ENCODE measurements at places on chromosomes 7 and 10.

DNA sequence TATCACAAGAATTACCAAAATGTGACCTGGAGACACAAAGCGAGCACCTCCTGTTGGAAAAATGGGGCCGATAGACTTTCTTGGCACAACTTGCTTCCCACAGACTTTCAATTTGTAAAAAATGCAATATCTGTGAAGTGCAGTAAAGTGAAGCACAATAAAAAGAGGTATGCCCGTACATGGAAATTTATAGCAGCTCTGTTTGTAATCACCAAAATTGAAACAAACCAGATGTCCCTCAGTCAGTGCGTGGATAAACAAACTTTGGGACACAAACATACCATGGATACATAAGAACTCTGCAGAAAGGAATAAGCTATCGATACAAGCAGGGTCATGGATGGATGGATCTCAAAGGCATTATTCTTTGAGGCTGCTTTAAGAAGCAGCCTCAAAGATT is 33.6 kb downstream of the ARID5B start:
- no peak for DNase-seq

DNA sequence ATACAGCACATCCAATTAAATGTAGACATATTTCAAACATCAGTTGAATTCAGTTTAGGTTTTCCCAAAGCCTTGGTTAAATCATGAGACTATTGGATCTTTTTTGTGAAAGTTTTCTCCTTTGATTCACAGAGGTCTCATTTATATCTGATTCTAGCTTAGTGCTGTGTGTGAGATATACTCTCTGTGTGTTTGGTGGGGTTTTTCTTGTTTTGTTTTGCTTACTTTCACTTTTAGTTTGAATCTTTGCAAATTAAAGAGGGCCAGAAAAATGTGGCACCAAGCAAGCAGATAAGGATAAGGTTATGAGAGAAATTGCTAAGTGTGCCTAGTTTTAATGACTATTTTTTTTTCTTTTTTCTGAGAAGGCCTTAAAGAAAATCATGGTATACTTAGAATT is 12.6 kb upstream of the OR6B1 start:
- DNase-seq = no peak

DNA sequence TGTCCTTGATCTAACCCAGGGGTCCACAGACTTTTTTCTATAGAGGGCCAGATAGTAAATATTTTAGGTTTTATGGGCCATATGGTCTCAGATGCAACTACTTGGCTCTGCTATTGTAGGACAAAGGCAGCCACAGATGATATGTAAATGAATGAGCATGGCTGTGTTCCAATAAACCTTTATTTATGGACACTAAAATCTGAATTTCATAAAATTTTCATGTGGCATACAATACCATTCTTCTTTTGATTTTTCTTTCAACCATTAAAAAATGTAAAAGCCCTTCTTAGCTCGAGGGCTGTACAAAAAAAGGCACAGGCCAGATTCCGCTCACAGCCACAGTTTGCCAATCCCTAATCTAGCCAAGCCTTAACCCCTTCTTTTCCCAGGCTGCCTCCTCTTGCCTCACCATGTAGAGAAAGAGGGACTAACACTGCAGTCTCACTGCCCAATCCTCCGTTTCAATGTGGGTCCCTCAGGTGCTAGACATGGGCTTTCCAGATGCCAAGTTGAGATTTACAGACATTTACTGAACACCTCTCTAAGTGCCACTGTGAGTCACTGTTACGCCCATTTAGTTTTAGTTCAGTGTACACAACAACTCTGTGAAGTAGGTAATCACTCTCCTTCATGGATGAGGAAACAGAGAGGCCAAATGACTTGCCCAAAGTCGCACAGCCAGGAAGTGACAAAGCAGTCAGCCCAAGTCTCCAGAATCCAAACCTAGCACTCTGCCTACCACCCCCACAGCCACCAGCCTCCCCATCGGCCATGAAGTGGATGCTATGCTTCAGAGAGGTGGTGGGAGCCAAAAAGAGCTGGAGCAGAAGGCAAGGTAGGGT is 132.6 kb upstream of the PDLIM1 start:
- no peak for DNase-seq

DNA sequence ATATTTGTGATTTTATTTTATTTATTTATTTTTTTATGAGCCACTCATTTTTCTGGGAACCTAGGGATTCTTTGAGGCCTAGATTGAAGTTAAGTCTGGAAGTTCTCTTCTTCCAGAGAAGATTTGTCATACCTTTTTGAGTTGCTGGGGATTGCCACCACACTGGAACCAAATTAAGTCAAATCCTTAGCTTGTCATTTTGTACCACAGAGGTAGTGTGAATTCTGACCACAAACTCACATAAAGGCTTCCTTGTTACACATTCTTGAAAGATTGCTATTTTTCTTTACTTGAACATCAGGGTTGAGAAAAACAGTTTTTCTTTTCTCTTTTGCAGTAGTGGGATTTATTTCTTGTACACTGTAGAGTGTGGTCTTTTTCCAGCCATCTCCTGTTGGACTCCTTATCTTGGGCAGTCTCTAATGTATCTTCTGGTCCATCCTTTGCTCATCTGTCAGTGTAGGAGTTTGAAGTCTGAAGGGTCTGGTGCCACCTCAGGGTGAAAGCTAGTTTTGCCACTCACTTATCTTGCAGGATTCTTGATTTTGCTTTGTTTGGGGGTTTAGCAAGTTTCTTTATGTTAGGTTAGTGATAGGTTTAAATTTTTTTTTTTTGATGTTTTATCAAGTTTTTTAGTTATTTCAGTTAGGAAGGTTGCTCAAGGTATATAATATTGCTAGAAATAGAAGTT is 24.8 kb downstream of the PCBD1 start:
- no peak for DNase-seq

DNA sequence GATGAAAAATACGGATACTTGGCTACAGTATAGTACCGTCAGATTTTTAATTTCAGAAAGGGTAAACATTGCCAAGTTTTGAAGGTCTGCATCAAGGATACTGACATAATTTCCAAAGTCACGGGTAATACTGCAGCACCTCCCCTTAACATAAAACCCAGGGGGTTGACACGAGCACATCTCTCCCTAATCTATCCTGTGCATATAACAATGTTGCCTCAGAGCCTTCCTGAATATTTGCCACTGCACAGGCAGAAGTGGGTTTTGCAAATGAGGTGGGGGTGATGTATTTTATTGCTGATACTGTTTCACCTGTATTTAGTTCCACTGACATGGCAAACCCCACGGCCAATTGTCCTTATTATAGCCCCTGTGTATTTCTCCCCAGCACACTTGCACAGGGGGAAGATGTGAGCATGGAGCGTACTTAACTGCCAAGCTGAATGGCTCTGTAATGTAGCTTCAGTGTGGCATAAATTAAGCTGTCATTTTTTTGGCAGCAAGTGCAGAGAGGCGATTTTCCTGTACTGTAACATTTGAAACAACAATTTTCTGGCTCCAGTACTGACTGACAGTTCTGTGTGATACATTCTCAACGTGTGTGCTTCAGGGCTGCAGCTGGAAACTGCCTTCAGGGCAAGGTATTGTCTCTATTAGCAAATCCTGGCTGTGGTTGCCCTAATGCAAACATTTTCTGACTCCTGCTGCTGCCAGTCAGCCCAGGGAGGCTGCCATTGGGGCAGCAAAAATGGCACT is 299.6 kb upstream of the SP4 start:
- no peak for DNase-seq

DNA sequence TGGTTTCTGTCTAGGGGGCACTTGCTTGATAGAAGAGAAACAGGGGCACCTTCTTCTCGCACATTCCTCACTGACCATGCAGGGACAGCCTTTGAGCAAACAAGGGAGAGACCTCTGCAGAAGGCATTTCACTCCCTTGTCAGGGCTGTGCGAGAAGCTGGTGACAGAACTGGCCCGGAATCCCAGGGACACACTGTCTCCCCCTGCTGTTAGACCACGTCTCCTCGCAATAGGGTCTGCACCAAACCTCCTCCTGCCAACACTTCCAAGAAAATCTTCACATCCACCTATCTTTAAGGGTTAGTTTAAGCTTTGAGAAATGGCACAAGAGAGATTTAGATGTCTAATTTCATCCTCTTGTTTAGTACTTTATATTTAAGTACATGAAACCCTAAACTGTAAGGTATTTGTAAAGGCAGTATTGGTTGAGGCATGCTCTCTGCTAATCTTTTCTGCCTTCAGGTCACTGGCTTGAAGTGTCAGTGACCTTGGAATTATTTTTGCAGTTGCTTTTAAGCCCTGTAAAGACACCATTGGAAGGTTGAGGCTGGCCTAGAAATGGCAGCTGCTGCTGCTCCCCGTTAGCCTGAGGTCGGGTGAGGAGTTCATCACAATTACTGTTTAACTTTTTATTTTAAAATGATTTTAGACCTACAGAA is 37.0 kb downstream of the RBM20 start:
- DNase-seq = no peak
